ENCODE measurements at places on chromosomes 13 and 19. TPM values are rescaled to one million over a fixed set of nuclear protein-coding genes. Genes with fewer than 3 reads are reported as not detected.

Gene NPHS1
- 0.40 TPM for total RNA-seq

DNA sequence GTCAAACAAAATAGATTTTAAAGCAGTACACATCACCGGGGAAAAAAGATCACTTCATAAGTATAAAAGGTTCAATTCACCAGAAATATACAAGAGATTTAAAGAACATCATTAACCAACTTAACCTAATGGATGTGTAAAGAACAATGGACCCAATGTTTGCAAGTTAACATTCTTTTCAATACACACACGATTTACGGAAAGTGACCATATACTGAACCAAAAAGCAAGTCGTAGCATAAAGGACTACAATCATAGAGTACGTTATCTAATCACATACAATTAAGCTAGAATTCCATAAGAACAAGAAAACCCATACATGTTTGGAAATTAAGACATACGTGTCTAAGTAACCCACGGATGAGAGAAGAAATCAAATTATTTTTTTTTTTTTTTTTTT lies 9.6 kb downstream of the TGDS start:
- no peak for DNase-seq

GRCh38 chr19:48053856-48054255 lies 10.0 kb upstream of the CABP5 start:
- no peak for DNase-seq

DNA sequence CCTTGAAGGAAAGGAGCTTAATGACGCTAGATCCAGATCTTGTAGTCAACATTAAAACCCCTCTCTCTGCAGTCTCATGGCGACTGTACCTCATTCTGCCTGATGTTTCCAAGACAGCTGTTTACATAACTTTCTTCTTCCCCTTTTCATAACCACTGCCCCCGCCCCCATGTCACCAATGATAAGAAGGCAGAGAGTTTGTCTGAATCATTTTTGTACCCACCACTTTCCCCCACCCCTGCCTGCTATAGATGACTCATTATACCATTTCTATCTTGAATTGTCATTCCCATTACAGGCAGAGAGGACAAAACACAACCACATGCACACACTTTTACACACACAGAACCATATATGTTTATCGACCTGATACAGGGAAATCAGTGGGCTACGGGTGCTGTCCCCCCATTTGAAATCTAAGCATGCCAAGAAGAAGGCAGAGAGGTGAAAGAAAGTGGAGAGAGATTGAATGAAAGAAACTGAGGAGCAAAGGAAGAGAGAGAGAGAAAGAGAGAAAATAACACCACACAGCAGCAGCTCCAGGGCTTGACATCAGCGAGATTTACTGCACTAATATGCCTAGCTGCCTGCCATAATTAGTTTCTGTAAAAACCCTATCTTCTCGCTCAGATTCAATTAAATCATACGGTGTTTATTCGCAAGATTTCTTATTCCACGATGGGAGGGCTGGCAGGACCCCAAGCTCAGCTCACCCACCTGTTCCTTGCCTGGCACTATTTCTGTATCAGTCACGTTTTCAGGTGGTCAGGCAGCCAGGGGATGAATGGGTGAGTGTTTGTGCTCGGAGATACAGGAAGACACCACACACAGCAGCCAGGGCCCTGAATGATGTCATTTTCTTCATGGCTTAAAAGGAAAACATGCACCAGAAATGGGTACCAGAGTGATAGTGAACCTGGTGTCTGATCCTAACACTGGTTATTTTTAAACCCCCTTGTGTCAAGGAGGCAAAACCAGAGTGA lies 114.3 kb upstream of the SERP2 start:
- no peak for DNase-seq

GRCh38 chr13:94228763-94229162 lies 250.7 kb downstream of the DCT start:
- DNase-seq: no peak

All from H1 (cell line).